Adipocyte (in vitro differentiated cells): ENCODE measurements at places on chromosomes 13 and 19.

DNA sequence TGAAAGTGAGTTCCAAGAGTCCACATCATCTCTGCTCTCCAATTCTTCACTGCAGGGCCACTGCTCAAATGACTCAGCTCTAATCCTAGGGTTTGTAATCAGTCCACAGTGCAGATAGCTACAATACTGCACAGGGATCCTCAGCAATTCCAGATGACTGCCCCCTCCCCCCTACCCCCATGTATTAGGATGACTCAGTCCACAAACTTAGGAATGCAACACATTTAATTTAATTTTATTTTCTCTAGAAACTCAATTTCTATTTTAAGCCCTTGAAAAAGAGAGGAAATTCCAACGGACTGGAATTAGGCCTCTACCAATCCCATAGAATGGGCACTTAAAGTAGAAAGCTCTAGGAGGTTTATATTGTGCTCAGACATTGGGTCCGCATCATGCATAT, 173.8 kb upstream of the SOX21 start:
- DNase-seq = peak; percentile 3

DNA sequence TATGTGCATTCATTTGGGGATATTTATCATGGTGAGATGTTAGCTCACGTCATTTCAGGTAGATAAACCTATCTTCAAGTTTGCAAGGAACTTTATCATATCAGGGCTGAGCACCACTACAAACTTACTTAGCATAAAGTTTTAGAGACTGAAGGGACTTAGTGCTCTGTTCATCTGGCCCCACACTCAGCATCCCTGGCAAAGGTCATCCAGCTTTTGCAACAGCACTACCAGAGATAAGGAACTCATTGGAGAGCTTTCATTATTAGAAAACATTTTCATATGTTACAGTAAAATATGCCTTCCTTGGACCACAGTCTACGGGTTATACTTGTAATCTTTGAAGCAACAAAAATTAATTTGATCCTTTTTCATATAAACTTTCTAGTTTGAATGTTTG, 263.4 kb downstream of the POU4F1 start:
- DNase-seq = no peak

GRCh38 chr13:91406619-91407018, 8.2 kb downstream of the GPC5 start:
- DNase-seq = peak; percentile 58

GRCh38 chr13:70297189-70297616, 189.0 kb upstream of the KLHL1 start:
- DNase-seq = no peak

DNA sequence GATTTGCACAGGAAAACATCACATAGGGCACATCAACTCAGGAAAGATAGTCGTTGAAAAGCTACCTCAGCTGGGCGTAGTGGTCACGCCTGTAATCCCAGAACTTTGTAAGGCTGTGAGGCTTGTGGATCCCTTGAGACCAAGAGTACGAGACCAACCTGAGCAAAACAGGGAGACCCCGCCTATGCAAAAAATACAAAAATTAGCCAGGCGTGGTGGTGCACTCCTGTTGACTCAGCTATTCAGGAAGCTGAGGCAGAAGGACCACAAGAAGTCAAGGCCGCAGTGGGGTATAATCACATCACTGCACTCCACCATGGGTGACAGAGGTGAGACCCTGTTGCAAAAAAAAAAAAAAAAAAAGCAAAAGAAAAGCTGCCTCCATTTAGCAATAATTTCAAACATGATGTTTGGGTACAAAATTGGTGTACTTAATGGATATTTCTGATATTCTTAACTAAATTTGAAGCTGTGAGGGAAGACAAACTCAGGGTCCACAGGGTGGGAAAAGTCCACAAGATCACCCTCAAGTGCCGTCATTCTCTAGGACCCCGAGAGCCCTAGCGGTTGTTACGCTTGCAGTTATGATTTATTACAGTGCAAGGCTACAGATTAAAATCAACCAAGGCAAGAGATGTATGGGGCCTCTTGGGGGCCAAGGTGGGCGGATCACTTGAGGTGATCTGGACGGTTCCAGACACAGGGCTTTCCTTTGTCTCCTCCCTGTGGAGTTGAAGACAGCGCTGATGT, 42.5 kb upstream of the LDLR start:
- no peak for DNase-seq

GRCh38 chr13:40656358-40656757, 10.1 kb downstream of the FOXO1 start:
- peak; percentile 15 for DNase-seq

DNA sequence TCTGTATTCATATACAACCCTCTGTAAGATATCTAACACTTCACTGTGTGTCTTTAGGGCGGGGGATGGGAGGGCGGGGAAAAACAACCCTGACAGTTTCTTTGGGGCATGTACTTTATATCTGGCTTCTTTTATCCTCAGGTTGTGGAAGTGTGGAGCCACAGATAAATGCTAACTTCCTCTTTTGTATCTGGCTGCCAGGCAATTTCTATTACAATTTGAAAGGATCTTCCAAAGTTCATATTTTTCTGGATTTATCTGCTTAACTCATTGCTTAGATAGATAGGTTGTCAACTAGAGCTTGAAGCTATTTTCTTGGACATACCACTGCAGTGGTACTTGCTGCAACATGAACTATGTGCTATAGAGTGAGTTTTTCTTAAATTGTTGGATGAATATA, 393.0 kb downstream of the LMO7 start:
- no peak for DNase-seq

- DNase-seq = no peak
Observed at GRCh38 chr19:17778968-17779929, 15.7 kb upstream of the B3GNT3 start.

DNA sequence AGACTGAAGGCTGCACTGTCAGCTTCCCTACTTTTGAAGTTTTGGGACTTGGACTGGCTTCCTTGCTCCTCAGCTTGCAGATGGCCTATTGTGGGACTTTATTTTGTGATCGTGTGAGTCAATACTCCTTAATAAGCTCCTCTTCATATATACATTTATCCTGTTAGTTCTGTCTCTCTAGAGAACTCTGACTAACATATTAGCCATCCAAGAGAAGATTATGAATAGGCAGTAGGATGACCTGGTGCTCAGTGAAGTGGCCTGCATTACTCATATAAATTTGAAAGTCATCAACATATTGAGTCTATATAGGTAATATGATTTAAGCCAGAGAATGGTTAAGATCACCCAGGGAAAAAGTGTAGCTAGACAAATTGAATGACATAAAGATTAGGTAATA, 136.3 kb upstream of the UFM1 start:
- DNase-seq = peak; percentile 9
